Activated CD4-positive, alpha-beta T cell treated with anti-CD3 and anti-CD28 coated beads, Interleukin-2, amount 10 ng/mL, durations not matched to agents 7 days and 5 days (primary cell): ENCODE measurements at places on chromosomes 2 and 18. TPM values are rescaled to one million over a fixed set of nuclear protein-coding genes. Genes with fewer than 3 reads are reported as not detected.

GRCh38 chr2:109346601-109347228, 217.7 kb downstream of the SH3RF3 start:
- peaks cover 9% of the 10 kb centered on the region for H3K27me3 ChIP-seq
- H3K36me3 ChIP-seq = no peaks in the 10 kb centered on the region
- H3K4me1 ChIP-seq = peaks cover 41% of the 10 kb centered on the region
- no peak overlapping the region for H3K4me3 ChIP-seq
- DNase-seq = no peak
- H3K27ac ChIP-seq = peak overlapping the region; percentile 33

DNA sequence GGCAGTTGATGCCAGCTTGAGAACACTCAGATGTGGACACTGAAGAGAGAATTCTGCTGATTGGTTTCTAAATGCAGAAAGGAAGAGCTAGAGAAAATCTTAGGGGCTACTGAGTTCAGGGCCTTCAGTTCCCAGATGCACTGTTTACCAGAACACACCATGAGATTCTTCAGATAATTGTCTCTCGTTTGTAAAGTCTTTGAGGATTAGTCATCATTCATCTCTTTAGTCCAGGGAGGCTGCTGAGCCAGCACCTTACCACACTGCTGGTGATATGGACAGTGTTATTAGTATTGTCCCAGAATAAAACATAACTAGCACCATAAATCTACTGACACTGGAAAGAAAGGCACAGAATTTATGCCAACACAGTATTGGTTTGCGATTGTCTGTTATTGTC, 690.8 kb upstream of the CELF4 start:
- H3K27ac ChIP-seq = no peak overlapping the region
- no peaks in the 10 kb centered on the region for H3K4me1 ChIP-seq
- DNase-seq = no peak
- no peak overlapping the region for H3K4me3 ChIP-seq
- no peaks in the 10 kb centered on the region for H3K36me3 ChIP-seq
- H3K27me3 ChIP-seq = no peaks in the 10 kb centered on the region

DNA sequence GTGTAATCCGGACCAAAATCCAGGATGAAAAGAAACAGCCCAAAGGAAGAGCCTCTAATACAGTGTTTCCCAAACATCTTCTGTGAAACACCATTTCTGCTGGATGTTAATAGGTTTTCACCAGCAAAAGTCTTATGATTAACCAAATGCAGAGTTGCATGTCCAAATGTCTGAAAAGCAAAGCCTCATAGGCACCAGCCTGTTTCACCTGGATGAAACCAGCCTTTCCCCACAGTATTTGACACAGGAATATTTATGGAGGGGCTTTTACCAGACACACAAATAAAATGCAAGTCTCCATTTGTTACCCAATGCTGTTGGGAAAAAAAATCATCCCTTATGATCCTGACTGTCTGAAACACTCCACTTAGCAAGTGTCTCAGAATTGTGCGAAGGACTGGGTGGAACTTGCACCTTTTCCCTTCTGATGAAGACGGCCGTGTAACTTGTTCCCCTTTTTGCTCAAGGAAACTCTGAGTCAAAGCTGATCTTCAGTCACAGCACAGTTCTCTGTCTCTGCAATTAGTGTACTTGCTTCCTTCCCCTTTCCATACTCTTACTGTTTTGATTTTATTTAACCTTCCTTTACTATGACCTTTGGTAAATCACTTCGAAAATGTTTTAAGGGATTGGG, 70.3 kb upstream of the IL1R2 start:
- H3K36me3 ChIP-seq = peaks cover 6% of the 10 kb centered on the region
- H3K4me1 ChIP-seq = no peaks in the 10 kb centered on the region
- peaks cover 9% of the 10 kb centered on the region for H3K27me3 ChIP-seq

GRCh38 chr2:73916666-73917065, 10.0 kb upstream of the DGUOK start:
- H3K4me1 ChIP-seq = peaks cover 6% of the 10 kb centered on the region
- no peak overlapping the region for H3K4me3 ChIP-seq
- H3K36me3 ChIP-seq = no peaks in the 10 kb centered on the region

GRCh38 chr2:218953366-218953954, 6.0 kb upstream of the CDK5R2 start:
- no peak overlapping the region for H3K4me3 ChIP-seq
- H3K36me3 ChIP-seq = no peaks in the 10 kb centered on the region
- no peak overlapping the region for H3K27ac ChIP-seq
- peaks cover 42% of the 10 kb centered on the region for H3K27me3 ChIP-seq
- H3K4me1 ChIP-seq = no peaks in the 10 kb centered on the region

Gene TMEM200C
- not detected for total RNA-seq
